Neural crest cell (in vitro differentiated cells): ENCODE measurements at places on chromosomes 13 and 19. TPM values are rescaled to one million over a fixed set of nuclear protein-coding genes. Genes with fewer than 3 reads are reported as not detected.

GRCh38 chr19:52963247-52963618 lies 552 bp upstream of the ZNF816 start:
- DNase-seq: peak; percentile 18
- peaks cover 35% of the 10 kb centered on the region for H3K4me1 ChIP-seq
- peaks cover 38% of the 10 kb centered on the region for H3K36me3 ChIP-seq

DNA sequence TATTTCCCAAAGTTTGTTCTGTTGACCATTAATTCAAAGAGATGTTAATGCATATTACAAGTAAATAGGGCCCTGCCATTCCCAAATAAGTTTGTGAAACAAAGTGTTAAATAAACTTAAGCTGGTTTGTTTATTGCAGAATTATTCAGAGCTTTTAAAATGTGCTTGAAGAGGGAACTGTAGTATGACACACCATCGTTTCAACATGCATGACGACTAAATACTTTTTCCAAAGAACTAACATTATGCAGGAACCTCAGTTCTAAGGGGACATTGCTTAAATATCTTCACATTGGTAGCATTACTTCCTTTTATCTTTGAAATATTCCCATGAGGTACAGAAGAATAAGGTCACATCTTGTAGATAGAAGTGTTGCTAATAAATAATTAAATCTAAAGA lies 14.6 kb downstream of the LHFPL6 start:
- H3K4me3 ChIP-seq: no peak overlapping the region
- no peak for DNase-seq
- H3K27me3 ChIP-seq: no peaks in the 10 kb centered on the region
- H3K4me1 ChIP-seq: peaks cover 18% of the 10 kb centered on the region
- H3K27ac ChIP-seq: no peak overlapping the region

DNA sequence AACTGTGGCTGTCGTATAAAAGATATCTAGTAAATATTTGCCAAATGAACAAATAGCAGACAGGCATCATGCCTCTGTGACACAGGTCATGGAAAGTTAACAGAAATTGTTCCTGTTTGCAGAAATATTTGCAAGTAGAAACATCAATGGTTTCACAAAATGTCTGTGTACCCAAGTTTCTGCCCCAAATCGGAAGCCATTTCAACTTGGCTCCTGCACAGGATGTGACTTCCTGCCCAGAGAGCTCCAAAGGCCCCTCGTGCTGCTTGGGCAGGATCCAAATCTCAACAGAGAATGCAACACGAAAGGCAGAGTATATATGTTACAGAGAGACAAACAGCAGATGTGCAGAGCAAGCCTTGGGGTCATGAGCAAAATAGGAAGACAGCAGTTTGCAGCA lies 95.5 kb upstream of the SERP2 start:
- H3K27ac ChIP-seq: no peak overlapping the region
- H3K27me3 ChIP-seq: no peaks in the 10 kb centered on the region
- no peak for DNase-seq
- H3K4me3 ChIP-seq: no peak overlapping the region

DNA sequence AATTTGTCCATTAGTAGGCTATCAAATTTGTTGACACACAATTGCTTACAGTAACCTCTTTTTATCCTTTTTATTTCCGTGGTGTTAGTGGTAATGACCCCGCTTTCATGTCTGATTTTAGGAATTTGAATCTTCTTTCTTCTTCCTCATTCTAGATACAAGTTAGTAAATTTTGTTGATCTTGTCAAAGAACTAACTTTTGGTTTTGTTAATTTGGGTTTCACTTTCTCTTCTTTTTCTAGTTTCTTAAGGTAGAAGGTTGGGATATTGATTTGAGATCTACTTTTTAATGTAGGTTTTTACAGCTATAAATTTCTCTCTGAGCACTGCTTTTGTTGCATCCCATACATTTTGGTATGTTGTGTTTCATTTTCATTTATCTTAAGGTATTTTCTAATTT lies 53.3 kb upstream of the SLC7A1 start:
- H3K36me3 ChIP-seq: no peaks in the 10 kb centered on the region
- no peak overlapping the region for H3K4me3 ChIP-seq

GRCh38 chr19:38183251-38183897 lies 40.6 kb downstream of the DPF1 start:
- H3K27ac ChIP-seq: no peak overlapping the region
- peak; percentile 43 for DNase-seq
- H3K4me3 ChIP-seq: peak overlapping the region; percentile 68
- H3K36me3 ChIP-seq: peaks cover 24% of the 10 kb centered on the region

DNA sequence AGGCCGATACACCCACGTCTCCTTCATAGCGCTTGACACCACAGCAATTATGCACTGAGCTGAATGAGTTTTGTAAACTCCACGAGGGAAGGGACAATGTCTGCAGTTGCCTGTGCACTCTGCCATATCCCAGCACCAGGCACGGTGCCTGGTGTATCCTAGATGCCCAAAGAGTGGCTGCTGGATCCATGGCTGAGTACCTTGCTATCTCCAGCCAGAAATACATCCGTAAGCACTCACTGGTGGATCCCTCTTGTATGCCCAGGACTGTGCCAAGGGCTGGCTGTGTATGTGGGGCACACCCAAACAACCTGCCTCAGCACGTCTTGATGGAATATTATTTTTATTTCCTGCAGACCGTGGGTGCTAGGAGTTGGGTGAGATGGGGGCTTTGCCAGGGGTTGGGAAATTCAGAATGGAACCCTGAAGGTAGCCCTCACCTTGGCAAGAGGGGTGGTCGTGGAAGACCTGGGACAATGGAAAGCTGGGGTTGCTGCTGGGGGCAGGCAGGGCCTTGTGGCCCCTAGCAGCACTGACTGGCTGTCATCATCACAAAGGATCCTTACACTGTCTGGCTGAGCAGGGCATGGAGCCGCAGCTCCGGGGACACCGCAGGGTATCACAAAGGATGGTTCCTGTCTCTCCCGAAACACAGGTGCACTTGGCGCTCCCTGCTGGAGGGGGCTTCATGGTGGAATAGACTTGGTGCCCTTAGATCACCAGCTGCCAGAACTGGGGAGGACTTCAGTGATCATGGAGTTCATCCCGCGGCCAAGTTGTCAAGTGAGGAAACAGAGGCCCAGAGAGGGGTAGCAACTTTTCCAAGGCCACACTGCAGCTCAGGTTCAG lies 131.3 kb downstream of the URI1 start:
- DNase-seq: no peak
- no peak overlapping the region for H3K4me3 ChIP-seq
- H3K4me1 ChIP-seq: no peaks in the 10 kb centered on the region
- peak overlapping the region; percentile 12 for H3K27ac ChIP-seq
- no peaks in the 10 kb centered on the region for H3K27me3 ChIP-seq

DNA sequence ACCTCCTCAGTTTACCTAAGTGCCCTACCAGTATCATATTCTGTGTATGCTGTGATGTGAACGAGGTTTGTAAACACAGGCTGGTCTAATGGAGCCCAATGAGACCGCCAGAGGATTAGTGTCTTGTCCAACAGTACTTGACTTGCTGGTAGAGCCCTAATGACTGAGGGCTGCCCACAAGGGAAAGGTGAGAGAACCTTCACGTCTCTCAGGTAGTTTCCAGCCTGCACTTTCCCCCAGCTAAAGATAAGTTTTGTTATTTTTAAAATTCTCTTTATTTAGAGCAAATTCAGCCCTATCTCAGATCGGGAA lies 498 bp upstream of the RBM26 start:
- H3K27me3 ChIP-seq: no peaks in the 10 kb centered on the region
- peak overlapping the region; percentile 99 for H3K27ac ChIP-seq
- H3K4me3 ChIP-seq: peak overlapping the region; percentile 96
- no peak for DNase-seq
- H3K4me1 ChIP-seq: peaks cover 30% of the 10 kb centered on the region

GRCh38 chr19:10828981-10829821 lies 6.8 kb downstream of the TMED1 start:
- no peak overlapping the region for H3K4me3 ChIP-seq
- peaks cover 2% of the 10 kb centered on the region for H3K36me3 ChIP-seq
- no peak overlapping the region for H3K27ac ChIP-seq
- no peaks in the 10 kb centered on the region for H3K4me1 ChIP-seq
- no peak for DNase-seq

GRCh38 chr19:19217099-19217498 lies 5.3 kb downstream of the NCAN start:
- H3K27ac ChIP-seq: no peak overlapping the region
- H3K36me3 ChIP-seq: no peaks in the 10 kb centered on the region
- H3K4me3 ChIP-seq: peak overlapping the region; percentile 35
- H3K4me1 ChIP-seq: peaks cover 14% of the 10 kb centered on the region
- DNase-seq: no peak

APOE gene
- total RNA-seq: 12.2 and 13.1 TPM in 2 replicates

HSPB6 gene
- 0.37 and 0.64 TPM in 2 replicates for total RNA-seq

IZUMO1 gene
- 0.23 TPM in 1 of 2 replicates, not detected in the other for total RNA-seq

ZNF576 gene
- 18.3 and 19.7 TPM in 2 replicates for total RNA-seq

TSSK6 gene
- 2.7 and 2.9 TPM in 2 replicates for total RNA-seq

GZMM gene
- not detected in 2 replicates for total RNA-seq

CDX2 gene
- total RNA-seq: 1.3 and 2.4 TPM in 2 replicates
